ENCODE measurements at places on chromosomes 7 and 10.

- DNase-seq: no peak
Observed at GRCh38 chr7:16774294-16774693, 20.7 kb downstream of the TSPAN13 start.

DNA sequence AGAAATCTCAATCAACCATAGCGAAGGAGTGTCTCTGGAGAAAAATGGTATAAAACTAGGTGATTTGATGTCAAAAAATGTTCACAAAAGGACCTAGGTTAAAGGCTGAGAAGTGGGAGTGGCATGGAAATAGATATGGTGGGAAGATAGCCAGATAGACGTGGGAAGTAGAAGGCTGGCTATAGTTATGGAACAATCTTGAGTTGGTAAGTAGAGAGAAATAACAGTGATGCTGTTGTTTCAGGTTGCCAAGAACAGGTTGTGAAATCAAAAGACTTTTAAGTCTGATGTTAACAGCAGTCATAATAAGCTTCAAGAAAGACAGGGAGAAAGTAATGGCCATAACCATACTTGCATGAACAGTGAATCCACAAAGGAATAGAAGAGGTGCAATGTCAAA is 106.1 kb upstream of the RSU1 start:
- no peak for DNase-seq

GRCh38 chr7:132655131-132655727 is 79.0 kb upstream of the PLXNA4 start:
- peak; percentile 93 for DNase-seq

DNA sequence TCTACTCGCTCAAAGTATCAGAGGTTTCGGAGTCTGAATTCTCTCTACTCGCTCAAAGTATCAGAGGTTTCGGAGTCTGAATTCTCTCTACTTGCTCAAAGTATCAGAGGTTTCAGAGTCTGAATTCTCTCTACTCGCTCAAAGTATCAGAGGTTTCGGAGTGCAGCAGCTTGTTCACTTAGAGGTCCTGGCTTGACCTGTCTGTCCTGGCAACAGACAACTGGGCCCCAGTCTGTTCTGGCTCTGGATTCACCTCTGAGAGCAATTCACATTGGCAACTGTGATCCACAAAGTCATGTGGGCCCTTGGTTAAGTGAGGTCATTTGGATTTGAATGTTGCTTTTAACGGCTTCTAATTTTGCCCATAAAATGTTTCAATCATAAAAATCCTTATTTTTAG is 63.9 kb upstream of the ST8SIA6 start:
- DNase-seq: no peak

- DNase-seq: no peak
Observed at GRCh38 chr7:127536741-127537140, 48.7 kb downstream of the GCC1 start.

GRCh38 chr10:127302343-127302742 is 106.0 kb upstream of the INSYN2A start:
- DNase-seq: no peak

- no peak for DNase-seq
Observed at GRCh38 chr7:142671506-142671905, 77.8 kb upstream of the PRSS1 start.

GRCh38 chr7:81869670-81870069 is 99.8 kb upstream of the HGF start:
- DNase-seq: no peak

DNA sequence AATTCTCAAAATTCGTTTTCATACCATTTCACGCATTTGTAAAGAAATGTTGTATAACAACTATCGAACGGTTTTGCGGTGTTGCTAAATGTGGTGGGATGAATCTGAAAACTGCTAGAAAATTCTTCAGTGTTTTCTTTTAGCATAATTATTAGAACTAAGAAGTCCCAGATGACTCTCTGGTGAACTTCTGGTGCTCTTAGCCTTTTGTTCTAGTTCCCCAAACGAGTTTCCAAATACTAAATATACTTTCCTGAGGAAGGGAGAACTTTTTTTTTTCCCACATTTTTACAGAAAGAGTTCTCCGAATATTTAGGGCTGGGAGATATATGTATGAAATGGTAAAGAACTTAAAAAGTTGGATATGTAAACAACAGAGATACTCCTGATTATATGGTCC is 82.5 kb downstream of the ICA1 start:
- no peak for DNase-seq

DNA sequence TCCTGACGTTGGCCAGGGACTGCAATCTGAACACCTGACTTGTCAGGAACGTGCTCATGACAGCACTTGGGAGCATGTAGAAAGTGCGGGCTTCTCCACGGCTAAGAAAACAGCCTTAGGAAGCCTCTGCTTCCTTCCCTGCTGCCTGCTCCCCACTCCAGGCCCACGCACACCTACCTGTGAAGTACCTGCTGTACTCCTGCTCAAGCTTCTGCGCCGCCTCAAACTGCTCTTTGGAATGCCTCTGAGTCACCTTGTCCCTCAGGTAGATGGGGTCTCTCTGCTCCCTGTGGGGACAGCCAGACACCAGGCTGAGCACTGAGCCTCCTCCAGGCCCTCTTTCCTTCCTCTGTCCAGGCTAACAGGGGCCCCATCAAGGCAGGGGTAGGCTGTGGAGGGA is 132.7 kb downstream of the DLG5 start:
- no peak for DNase-seq

- no peak for DNase-seq
Observed at GRCh38 chr7:480531-481218, 39.0 kb downstream of the PDGFA start.

DNA sequence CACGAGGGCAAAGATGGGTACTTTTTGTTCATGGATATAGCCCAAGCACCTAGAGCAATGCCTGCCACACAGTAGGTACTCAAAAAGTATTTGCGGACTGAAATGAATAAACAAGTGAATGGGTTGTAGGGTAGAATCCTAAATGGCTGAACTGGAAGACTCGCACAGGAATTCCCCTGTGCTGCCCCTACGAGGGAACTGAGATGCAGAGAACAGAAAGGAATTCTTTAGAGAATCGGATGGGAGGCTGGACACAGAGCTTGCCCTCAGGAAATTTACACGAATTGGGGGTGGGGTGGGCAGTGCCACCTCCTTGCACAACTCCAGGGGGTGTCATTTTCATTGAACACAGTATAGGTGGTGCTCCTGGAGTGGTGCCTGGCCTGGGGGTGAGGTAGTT is 35.2 kb upstream of the SRGN start:
- DNase-seq: no peak

GRCh38 chr7:140155428-140155827 is 21.4 kb downstream of the KDM7A start:
- DNase-seq: no peak

DNA sequence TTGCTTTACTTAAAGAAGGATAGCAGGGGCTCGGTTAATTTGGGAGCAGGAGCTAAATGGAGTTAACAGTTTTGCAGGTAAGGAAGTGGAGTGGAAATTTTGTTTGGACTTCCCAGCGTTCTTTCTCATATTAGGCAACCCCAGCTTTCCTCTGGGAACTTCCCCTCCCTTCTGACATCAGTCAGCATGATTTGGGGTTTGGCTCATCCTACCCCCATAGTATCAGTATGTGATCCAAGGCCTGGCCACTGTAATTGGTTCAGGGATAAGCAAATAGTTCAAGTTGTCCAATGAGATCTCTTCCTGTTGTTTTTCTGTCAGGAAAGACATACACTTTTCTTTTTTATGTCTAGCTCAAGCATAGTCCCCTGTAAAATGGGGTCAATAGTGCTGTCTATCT is 125.6 kb upstream of the CDK6 start:
- DNase-seq: no peak

DNA sequence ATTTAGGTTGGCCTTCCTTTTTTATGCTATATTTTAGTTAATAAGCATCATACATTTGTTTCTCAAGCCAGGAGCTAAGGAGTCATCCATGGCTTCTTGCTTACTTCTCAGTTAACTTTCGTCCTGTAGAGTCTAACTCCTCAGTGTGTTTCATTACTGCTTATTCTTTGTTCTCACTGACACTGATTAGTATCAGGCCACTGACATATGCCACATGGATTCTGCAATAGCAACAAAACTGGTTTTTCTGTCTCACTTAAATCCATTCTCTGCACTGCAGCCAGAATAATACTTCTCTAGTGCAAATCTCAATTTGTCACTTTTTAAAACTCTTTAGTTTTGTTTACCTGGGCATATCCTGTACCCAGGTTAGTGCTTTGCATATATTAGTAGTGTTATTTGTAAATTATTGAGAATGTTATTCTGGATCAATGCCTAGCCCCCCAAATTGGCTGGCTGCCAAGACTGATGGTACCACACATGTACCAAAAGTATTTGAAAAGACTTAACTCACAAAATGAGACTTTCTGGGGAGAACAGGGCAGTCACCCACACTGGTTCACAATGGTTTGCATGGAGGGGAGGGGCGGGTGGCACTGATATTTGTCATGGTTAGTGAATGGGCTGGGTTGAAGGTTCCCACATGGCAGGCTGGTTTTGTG is 79.1 kb downstream of the CCSER2 start:
- no peak for DNase-seq

GRCh38 chr10:86636311-86636710 is 18.0 kb upstream of the OPN4 start:
- DNase-seq: no peak

- no peak for DNase-seq
Observed at GRCh38 chr7:21472029-21472428, 44.1 kb downstream of the SP4 start.

- DNase-seq: no peak
Observed at GRCh38 chr10:17092216-17092944, 37.2 kb downstream of the CUBN start.

DNA sequence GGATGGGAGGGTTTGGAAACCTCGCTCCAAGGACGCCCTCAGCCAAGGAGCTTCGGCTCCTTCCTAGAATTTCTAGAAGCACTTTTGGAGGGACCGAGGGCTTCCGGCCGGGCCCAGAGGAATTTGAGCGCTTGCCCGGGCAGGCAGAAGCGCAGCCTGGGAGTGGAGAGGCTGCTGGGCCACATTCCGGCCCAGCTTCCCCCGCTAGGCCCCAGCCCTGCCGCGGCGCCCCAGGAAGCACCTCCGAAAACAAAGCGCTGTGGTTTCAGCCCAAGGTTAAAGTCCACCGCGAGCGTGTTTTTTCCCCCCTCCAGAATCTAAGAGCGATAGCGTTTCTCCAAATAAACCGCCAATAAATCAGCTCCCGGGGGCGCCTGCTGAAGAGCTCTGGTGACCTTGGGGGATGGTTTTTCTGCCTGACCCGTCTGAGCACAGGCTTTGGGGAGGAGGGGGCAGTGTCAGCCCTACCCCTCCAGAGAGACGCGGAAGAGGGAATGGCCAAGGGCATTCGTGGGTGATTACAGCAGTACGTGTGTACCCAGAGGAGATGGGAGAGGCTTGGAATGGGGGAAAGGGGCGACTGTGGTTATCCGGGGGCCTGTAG is 5.7 kb upstream of the TNRC18 start:
- peak; percentile 16 for DNase-seq

- DNase-seq: no peak
Observed at GRCh38 chr7:117185124-117185523, 137.7 kb downstream of the WNT2 start.

- DNase-seq: no peak
Observed at GRCh38 chr7:116443646-116444045, 55.9 kb upstream of the CAV2 start.

DNA sequence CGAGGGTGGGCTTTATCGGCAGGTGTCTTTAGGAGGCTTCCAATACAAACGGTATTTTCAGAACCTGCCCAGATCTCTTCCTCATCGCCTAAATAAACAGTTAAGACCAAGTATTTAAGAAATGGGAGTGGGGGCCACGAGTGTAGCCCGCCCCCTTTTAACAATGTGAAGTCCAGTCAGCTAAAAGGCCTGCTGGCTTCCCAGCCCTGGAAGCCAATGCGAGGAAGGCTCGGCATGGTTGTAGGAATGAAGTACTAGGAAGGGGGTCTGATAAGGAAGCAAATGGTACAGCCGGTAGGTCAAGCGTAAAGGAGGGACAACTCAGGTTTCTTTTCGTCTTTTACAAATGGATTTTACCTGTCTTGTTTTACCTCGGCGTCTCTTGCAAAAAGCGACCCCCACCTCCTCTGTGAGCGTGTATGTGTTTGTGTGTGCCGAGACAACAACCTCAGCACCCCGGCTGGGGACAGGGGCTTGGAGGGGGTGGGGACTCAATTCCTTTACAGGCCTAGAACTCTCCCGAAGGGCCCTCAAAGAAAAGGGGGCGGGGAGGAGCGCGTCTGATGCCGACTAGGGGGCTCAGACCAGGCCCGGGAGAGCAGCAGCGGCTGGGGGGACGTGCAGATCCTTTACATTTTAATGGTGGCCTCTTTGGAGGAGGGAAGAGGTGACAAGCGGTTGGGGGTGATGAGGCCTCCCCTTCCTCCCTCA is 147.6 kb downstream of the GPR85 start:
- no peak for DNase-seq

- DNase-seq: no peak
Observed at GRCh38 chr7:28418311-28418710, 6.0 kb downstream of the CREB5 start.

- no peak for DNase-seq
Observed at GRCh38 chr10:101323495-101323894, 30.5 kb upstream of the BTRC start.

GRCh38 chr10:102752934-102753664 is 9.4 kb downstream of the WBP1L start:
- DNase-seq: peak; percentile 67

GRCh38 chr7:85750454-85750949 is 563.6 kb upstream of the SEMA3D start:
- peak; percentile 44 for DNase-seq

DNA sequence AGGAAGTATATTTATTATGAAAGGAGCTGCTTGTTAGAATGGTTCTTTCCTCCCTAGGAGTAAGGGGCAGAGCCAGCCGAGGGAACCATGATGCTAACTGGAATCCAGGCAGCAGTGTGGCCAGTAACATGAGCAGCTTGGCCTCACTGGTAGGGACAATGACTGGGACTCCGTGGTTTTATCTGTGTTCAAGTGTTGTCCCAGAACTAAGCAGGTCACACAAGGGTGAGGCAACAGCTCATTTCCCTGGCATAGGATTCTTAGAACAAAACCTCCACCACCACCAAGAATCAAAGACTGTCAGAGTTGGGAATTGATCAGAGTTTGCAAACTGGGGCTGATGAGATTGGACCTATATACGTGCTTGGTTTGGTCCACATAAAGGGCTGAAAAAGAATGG is 138.9 kb upstream of the COBL start:
- DNase-seq: no peak

DNA sequence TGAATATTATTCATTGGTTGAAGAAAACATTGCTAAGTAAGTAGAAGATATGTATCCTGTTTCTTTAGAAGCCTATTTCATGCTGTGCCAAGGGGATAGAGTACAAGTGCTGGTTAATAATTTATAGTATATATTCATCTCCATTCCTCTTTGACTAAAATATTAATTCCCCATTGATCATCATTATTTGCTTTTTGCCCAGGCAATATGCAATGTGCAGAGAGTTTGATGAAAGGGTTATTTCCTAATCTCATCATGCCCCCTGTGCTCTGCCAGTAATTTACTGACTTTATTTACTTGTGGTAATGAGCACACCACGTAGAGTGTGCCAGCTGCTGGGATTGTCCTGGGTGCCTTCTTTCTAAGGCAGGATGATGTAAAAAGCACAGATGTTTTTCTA is 180.9 kb downstream of the REEP3 start:
- DNase-seq: no peak
